ENCODE measurements at places on chromosomes 2 and 18. TPM values are rescaled to one million over a fixed set of nuclear protein-coding genes. Genes with fewer than 3 reads are reported as not detected.

The DNPEP gene
- total RNA-seq = 24.7 TPM

GRCh38 chr2:35938838-35939237, 416.7 kb upstream of the CRIM1 start:
- DNase-seq = no peak

- DNase-seq = no peak
Measured at GRCh38 chr2:159711562-159712142, 654 bp upstream of the MARCHF7 start.

- no peak for DNase-seq
Measured at GRCh38 chr2:10574911-10575310, 114.9 kb downstream of the NOL10 start.

DNA sequence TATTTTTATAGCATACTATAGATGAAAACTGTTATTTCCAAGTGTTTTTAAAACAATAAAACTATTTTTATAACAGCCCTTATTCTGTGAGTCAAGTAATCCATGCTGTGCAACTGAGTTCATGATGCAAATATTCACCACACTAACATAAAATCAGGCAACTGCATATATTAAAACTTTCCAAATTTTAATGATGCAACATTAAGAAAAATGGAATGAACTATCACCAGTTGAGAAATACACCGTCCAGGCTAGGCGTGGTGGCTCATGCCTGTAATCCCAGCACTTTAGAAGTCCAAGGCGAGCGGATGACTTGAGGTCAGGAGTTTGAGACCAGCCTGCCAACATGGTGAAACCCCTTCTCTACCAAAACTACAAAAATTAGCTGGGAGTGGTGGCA, 114.5 kb downstream of the CDH2 start:
- DNase-seq = no peak
